ENCODE measurements at places on chromosomes 1 and 21.
A peak's percentile ranks its signal among the peaks of the same experiment; 100 is the strongest.

DNA sequence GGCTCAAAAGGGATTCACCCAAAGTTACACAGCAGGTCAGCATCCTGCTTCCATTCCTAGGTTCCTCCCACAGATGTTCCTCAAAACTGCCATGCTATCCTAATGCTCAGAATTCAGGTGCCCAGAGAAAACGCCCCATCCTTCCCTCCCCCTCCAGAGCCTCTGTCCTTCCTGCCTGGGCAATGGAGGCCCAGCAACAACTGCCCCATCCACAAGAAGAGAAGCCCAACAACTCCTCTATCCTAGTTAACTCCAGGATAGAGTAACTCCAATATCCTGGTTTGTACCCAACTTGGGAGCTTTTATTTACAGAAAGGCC lies 16.9 kb downstream of the COL9A2 start:
- DNase-seq, result no peak

DNA sequence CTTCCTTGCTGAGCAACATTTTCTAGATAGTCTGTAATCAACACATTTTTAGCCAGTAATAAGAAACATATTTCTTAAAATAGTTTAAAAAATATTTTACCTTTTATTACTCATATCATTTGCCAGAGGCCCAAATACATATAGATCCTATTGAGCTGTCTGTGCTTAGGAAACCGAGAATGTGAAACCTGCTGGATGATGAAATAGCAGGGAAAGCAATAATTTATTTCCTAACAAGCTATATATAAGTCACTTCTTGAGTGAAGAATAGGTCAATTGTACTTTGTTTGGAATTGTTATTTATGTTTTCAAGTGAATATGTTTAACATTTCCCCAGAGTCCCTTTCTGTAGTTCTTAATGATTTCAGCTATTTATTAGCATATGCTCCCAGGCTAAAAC lies 339.9 kb upstream of the TMPRSS15 start:
- no peak for DNase-seq

DNA sequence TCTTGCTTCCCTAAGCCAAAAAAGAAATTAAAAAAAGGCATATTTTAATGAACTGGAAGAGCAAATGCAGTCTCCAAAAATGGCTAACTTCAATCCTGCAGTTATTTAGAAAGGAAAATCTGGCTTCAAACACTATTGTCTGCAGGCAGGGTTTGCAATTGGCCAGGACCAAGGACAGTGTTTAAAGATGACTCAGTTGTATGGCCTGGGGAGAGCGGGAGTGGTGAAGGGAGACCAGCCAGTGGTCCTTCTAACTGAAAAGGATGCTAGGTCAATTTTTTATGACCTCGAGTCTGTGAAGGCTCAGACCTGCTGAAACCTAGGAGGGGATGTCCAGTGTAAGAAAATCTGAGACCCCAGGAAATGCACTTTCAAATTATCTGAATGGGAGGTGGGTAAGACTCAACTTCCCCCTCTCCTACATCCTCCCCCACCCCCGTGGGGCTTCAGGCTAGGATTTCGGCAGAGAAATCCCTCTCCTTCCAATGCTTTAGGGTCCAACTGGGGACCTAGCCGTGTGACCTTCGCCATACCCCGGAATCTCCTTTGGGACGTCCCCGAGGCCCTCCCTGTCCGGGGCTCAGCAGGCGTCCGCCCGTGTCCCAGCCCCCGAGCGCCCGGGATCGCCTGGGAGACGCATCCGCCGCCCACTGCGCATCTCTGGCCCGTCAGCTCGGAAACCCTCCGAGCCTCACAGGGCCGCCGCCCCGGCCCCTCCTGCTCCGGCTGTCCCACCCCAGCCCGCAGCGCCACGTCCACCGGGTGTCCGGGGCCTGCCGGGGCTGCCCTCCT lies 602 bp upstream of the RIMKLA start:
- DNase-seq, result peak; percentile 9

DNA sequence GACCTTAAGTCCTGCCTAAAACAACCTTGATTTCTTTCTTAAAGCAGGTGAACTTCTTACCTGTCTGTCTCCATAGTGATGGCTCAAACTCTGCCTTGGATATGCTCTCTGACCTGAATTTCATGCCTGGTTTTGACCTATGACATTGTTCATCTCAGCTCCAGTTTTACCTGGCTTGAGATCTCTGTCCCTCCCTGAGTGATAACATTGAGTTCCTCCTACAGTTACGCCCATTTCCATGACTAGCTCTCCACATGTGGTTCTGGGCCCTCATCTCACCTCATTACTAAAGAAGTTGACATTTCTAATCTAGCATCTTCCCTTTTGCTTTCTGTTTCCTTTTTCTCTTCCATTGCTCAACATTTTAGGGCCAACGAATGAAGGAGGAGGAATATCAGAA lies 233.1 kb downstream of the HHIPL2 start:
- DNase-seq, result no peak

DNA sequence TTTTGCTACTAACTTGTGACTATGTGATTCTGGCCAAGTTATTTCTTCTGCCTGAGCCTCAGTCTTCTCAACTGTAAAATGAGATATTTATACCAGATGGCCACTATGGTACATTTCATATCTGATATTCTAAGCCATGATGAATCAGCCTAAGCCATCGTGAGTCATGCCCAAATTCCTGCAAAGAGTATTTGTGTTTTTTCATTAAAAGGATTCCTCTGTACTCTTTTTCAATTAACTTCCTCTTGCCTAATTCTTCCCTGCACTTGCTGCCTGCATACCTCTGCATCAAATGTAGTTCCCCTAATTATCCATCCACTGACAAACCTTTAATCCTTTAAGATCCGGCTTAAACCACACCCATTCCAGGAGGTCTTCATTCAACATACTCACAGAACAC lies 575.1 kb upstream of the BEND5 start:
- DNase-seq, result no peak

GRCh38 chr1:59504276-59504675 lies 207.4 kb downstream of the FGGY start:
- no peak for DNase-seq

DNA sequence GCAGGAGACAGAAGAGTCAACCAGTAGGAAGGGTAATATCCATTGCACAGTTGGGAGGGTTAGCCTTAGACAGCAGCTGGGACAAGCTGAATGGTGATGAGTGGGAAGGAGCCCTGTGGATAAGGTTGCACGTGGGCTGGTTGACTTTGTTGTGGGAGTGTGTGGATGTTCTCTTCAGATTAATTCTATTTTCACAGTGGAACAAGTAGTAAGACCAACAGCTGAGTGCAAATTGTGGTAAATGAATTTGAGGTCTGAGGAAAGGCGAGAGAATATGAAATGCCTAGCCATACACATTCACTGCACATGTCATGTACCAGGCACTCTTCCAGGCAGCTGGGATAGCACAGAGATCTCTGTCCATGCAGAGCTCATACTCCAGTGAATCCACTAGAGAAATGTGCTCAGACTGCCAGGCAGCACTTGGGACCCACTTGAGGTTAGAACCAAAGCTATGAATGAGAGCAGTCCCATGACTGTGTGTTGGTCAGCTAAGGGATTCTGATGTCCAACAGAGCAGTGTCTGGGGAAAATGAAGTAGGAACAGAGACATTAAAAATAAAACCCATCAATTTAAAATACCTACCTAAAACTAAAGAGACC lies 25.2 kb upstream of the VTCN1 start:
- DNase-seq, result no peak

DNA sequence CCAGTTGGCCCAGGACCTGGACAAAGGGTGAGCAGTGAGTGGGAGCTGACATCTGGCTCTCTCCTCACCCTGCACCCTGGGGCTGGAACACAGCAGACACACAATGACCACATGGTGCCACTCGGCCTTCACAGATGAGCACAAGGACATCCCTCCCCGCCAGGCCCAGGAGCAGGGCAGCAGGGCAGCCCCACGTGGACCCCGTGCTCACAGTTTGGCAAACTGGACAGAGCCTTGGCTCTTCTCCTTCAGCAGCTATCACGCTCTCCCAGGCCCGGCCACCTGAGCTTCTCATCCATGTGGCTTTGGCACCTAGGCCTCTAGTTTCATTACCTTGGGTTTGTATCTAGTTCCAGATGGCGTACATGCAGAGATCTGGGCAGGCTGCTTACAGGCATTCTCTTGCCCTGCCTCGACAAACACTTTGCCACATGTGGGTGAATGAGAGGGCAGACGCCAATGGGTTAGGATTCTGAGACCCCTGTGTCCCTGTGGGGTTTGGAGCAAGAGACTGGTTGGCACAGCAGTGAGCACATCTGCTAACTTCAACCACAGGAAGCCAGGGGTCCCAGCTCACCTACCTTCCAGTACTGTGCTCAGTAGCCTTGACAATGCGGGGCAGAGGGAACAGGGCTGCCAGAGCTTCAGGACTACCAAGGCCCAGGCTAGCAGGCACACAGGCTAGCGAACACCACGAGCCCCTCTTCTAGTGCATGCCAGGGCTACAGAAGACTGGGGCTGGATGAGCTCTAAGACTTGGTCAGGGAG lies 3.4 kb upstream of the PTPRF start:
- no peak for DNase-seq

GRCh38 chr21:35529171-35529863 lies 480.2 kb upstream of the RUNX1 start:
- DNase-seq, result peak; percentile 44

DNA sequence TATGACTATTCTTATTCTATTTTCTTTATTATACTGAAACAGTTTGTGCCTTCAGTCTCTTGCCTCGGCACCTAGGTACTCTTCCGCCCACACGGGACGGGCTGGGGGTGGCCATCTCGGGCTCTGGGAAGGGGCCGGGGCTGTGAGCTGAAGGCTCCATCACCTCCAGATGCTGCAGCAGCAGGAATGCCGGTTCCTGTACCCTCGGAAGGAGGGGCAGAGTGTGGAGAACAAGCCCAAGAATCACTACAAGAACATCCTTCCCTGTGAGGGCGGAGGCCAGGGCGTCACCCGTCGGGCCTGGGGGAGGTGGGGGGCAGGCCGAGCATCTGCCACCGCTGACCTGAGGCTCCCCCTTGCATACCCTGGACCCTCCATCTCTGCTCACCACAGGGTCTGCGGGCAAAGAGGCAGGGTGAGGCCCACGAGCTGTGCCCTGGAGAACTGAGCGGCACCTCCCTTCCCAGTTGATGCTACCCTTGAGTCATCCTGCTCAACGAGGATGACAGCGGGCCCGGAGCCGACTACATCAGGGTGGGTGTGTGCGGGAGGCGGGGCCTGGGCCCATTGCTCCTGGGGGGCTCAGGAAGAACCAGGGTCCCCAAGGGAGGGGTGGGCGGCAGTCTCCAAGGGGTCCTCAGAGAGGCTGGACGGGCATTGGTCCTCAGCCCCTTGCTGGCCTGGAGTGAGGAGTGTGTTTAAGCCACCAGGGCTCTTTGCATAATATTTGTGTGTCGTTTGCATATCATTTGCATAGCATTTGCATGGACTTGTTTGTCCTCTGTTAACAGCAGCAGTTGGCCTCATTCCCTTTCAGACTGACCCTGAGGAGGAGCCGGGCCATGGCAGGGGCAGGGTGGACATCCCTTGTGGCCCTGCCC lies 7.5 kb downstream of the RNF223 start:
- peak; percentile 25 for DNase-seq

DNA sequence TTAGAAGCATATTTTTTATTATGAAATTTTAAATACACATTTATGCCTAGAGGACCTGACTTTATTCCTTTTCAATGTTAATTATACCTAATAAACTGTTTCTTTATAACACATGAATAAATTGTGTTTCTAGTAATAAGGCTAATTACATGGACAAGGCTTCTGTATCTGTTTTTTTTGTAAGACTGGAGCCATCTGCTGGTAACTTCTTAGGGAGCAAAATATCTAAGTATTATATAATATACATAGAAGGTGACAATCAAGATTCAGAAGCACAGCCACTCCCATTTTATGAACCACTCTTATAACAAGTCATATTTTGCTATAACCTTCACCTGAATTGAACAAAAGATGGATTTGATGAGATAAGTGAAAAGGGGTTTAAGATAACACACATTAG lies 84.2 kb downstream of the LBR start:
- DNase-seq, result no peak

GRCh38 chr1:200894712-200895442 lies at the start of gene INAVA:
INAVA (plus strand) TSS chr1:200894900; CDS start chr1:200898401, 3,501 bp downstream.
- DNase-seq, result no peak

DNA sequence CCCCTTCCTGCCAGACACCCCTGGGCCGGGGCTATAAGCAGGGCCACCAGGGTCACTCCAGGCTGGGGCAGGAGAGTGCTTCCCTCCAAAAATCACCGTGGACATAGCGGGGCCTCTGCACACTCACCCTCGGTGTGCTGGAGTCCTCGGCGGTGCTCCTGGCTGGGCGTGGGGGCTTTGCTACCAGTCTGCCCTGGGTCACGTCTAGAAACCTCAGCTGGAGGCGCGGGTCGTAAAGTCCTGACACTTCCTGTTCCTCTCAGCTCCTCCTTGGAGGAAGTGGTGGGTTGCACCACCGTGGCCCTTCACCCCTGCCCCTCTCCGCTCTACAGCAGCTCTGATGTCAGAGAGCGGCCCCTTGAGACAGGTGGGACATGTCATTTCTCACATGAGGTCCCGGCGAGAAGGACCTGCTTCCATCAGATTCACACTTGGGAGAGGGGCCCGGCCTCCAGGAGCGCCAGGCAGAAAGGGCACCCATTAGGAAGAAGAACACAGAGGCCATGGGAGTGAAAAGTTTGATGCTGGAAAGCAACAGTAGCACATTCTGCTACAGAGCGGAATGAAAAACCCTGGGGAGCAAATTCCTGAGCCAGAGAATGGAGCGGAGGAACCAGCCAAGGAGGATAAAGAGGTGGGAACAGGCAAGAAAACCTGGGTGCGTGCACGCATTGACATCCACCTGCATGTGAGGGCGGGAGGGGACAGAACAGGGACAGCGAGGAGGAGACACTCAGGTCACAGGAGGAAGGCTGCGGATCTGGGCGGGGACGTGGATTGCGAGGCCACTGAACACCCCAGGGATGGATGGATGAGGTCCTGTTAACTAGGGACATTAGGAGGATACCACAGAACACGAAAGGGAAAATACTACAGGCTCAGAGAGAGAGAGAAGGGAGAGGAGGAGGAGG lies at the start of gene ITGB2:
Gene ITGB2, minus strand, starts transcription at position 206 of the 911 bp plus-strand sequence. CDS start 10,117 bp downstream, outside the sequence.
- DNase-seq, result peak; percentile 87

DNA sequence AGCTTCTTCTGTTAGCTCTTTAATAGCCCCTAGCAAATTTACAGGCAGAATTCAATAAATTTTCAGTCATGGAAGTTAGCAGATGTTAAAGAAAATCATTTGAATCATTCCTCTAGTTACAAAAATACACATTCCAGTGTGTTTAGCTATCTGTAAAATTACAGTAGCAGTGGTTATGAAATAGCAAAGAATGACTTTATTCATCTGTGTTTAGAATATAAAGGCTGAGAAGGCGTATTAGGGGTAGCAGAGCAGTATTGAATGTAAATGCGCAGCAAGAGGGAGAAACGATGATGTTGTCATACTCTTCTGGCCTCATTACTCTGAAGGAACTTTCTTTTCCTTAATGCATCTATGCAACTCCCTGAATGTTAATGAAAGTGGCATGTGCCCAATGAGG lies 106.2 kb upstream of the CYYR1 start:
- no peak for DNase-seq

GRCh38 chr1:65467536-65467935 lies 47.1 kb downstream of the LEPR start:
- no peak for DNase-seq

- no peak for DNase-seq
Measured at GRCh38 chr21:25562660-25563059, 44.6 kb downstream of the MRPL39 start.
